Activated CD4-positive, alpha-beta T cell treated with anti-CD3 and anti-CD28 coated beads, Interleukin-2, Interleukin-6, amounts not matched to agents 100 ng/mL and 50 ng/mL, durations not matched to agents 16 hours and 8 hours (primary cell): ENCODE measurements at places on chromosomes 1 and 21.

DNA sequence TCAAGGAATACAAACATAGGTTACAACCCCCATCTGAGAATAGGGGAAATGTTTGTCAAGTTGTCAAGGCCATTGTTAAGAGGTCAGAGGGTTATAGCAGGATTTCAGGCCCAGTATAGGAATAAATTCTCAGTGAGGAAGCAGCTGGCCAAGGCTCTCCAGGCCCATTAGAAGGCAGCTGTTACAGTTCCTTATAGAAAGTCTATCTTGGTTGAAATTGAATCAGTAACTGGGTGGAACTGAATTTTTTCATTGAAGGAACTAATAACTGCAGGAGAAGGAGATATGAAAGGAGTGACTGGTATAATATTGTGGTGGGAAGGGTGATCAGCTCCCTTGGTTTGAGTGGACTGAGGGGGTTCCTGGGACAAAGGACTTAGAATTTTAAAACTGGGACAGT, 134.1 kb downstream of the CYYR1 start:
- DNase-seq: no peak

- no peak for DNase-seq
Observed at GRCh38 chr1:3401585-3402257, 52.7 kb upstream of the ARHGEF16 start.

GRCh38 chr1:168725831-168726230, 3.2 kb downstream of the DPT start:
- DNase-seq: no peak

DNA sequence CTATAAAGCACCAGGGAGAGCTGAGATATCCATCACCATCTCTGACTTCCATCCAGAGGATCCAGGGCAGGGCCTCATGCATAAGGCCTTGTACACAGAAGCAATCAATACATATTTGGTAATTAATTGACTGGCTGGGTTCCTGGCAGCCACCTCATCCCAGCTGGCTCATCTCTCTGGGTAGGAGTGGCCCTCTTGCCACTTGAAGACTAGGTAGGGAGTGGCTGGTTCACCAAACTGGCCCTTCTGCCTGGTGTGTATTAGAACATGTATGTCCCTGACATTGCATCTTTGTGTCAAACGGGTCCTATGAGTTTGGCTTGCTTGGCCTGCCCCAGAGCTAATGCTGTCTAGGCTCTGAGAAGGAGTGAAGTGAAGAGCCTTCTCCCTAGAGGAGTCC, 11.8 kb downstream of the NUAK2 start:
- no peak for DNase-seq

GRCh38 chr1:26697431-26697977, 1.7 kb downstream of the ARID1A start:
- DNase-seq: peak; percentile 39

DNA sequence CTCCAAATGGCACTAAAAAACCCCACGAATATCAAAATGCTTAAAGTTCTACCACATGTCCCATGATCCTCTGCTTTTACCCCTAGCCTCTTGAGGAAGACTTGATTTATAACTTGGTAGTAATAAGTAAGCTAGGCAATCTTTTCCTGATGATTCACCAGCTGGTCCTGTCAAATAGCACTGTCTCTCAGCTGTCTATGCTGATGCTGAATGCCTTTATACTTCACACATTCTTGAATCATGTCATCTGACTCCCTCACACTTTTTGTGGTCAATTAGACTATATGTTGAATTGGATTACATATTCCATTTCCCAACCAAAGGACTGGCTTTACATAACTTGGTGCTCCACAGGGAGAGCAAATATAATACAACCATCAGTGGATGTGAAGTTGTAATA, 16.6 kb downstream of the C21orf91 start:
- no peak for DNase-seq

DNA sequence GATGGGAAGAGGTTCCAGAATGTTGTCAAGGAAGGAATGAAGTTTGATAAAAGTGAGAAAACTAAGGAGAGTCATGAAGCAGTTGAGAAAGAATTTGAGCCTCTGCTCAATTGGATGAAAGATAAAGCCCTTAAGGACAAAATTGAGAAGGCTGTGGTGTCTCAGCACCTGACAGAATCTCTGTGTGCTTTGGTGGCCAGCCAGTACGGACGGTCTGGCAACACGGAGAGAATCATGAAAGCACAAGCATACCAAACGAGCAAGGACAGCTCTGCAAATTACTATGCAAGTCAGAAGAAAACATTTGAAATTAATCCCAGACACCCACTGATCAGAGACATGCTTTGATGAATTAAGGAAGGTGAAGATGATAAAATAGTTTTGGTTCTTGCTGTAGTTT, 142.8 kb downstream of the CDC7 start:
- no peak for DNase-seq

- DNase-seq: no peak
Observed at GRCh38 chr1:234997201-234997895, 131.3 kb downstream of the TOMM20 start.

DNA sequence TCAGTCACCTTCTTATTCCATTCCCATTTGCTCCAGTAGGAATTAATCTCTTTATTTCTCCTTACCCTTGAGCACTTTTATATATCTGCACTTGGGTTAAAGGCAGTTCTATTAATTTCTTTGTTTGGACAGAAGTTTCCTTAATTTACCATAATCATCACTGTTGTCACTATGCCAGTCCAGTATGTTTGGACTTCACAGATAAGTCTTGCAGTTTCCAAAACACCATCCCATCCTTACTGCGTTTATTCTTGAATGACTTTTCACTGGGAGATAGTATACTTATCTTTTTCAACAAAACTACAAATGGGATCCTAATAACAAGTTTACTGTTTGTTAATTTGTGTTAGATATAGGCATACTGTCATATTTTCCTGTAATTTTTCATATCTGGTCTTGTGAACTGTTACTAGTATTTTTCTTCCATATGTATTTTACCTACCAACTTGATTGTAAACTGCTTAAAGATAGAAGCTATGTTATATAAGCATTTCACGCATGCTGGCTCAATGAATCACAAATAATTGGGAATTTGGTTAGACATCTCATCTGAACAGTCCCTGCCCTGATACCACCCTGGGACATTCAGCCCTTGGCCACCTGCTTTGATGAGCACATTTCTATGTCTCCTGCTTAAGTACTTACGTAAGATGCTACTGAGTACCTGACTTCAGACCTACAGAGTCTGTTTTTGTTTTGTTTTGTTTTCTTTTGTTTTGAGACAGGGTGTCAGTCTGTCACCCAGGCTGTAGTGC, 78.2 kb downstream of the OLFML2B start:
- DNase-seq: no peak

DNA sequence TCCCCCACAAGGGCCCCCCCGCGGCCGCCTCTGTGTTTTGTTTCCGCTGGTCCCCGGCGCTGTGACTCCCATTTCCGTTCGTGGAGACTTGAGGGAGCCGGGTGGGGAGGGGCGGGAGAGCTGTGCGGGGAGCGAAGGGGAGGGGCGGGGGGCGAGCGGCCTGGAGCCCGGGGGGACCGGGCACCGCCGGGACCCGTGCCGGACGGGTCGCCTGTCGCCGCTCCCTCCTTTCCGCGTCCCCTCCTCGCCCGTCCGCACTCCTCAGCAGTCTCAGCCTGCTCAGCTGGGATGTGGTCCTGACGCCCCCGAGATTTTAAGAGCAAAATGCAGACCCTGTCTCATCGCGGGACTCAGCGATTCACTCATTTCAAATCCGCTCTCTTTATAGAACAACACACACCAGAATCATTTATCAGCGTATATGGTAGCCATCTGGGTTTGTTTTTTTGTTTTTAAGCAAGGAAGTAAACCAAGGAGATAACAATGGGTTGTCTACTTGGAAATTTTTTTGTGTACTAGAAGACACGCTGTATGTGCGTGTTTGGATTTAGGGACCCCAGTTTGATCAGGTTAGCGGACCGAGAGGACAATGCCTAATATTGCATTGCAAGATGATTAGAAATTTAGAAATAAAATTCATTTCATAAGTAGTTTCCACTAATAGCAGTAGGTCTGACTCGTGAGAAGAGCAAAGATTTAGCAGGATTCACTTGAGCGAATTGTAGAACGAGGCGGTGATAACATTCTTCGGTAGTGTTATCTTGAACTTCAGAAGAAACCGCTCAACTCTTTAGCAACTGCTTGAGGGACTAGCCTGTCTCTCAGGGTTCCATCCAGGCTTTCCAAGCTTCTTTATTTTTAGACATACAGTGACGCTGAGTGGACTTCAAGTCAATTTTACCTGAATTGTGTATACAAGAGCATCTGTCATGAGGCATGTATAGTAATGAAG, 1.1 kb downstream of the GABPA start:
- DNase-seq: peak; percentile 83

- no peak for DNase-seq
Observed at GRCh38 chr1:110069404-110070281, 829 bp downstream of the ALX3 start.

GRCh38 chr21:45623436-45623835, 20.1 kb upstream of the PCBP3 start:
- no peak for DNase-seq

DNA sequence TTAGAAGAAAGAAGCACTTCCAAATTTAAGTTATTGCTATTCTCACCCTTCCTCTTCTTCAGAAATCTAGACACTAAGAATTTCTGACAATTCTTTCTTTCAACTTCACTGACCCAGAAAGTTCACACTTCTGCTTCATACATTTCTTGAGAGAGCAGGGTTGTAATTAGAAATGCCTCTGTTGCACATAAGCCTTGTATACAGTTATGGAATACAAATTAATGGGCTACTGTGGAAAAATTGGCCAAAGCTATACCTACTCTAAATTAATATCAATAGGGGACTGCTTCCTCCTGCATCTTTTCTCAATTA, 1.5 kb downstream of the TNFSF18 start:
- no peak for DNase-seq

DNA sequence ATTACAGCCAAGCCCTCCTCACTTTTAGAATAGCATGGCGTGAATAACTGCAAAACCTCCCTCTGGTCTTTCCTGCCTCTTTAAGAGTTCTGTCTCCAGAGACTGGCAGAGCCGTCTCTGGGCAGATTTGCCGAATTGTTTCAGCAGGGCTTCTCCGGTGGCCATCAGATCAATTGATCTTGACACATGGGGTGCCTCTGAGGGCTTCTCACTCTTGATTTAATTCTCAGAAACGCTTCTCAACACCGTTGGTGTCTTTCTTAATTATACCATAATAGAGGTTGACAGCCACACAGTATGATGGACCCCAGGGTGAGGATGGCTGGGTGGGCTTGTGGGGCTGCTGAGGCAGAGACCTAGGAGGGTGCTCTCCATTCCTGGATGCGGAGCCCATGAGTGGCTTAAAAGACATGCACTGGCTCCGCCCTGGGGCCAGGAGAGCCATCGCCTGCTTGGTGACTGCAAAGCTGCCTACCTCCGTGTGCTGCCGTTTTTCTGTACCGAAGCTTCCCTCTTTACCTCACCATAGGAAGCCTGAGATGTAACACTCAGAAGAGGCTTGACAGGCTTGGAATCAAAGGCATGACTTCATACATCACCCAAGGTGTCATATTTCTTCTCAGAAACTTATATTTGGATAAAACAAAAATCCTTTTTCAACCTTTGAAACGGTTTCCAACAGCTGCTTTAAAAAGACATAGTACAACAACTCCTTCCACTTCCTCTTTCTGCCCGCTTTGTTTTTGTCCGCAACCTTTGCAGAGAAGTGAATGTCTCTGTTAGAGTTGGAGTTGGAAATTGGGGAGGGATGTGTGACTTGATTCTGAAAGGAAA, 82.9 kb downstream of the GALNT2 start:
- DNase-seq: no peak

DNA sequence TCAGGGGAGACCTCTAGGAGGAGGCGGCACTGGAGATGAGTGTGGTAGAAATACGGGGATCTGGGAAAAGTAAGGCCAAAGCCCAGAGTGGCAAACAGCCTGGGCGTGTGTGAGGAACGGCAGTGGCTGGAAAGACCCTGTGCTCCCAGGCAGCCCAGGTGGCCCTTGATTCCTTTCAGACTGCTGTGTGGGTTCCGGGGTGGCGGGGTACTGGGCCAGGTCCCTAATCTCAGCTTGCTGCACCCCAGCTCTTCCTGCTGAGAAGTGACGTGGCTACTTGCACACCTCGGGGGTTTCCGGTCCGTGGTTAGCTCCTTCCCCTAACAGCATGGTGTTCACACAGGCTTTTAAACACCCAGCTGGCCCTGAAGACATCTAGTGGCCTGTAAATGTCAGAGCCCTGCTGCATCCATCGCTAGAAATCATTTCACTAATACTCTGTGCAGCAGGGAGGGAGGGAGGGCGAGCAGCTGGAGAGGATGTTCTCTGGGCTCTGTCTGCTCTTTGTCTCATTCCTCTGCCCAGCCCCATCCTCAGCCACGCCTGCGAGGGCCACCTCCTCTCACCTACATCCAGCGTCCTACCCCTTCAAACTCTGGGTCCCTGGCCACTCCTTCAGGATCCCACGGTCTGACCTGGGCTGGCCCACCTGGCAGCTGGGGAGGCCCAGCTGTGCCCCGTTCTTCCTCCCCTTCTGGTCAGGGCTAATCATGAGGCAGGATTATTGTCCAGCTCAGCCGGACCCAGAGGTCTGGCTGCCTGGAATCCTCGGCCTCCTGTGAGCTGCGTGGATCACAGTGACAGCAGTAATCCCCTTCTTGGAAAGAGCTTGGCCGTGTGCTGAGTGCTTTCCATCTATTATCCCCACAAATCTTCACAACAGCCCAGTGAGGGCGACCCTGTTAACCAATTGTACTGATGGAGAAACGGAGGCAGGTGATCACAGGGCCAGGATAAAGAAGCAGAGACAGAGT, 7.2 kb downstream of the ZDHHC18 start:
- peak; percentile 92 for DNase-seq

- no peak for DNase-seq
Observed at GRCh38 chr1:155809088-155809487, 47.9 kb downstream of the GON4L start.

DNA sequence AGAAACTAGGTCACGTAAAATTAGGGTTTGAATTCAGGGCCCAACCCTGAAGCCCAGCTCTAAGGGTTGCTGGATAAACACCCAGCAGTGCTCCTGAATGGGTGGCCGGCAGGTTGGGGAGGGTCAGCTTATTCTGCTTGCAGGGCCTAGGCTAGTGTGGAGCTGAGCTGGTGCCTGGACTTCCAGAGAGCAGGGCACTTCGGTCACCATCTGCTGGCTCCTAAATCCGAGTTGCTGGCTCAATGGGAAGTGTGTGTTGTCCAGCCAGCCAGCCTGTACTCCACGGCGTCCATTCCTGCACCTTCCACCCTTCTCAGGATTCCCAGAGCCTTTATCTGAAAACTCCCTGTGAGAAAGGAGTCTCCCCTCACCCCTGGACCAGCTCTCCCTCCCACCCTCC, 23.0 kb downstream of the TRIM67 start:
- DNase-seq: no peak

DNA sequence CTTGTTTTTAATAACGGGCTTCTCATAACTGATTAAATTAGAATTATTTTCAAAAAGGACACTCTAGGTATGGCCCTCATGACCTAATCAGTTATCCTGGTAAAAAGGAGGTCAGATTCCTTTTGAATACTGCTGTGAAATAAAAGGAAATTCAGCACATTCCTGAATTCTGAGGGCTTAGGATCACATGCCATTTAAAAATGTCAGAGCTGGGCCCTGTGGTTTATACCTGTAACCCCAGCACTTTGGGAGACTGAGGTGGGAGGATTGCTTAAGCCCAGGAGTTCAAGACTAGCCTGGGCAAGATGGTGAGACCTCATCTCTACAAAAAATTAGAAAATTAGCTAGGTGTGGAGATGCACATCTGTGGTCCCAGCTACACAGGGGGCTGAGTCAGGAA, 18.0 kb upstream of the RABGGTB start:
- no peak for DNase-seq

- DNase-seq: no peak
Observed at GRCh38 chr1:7341145-7341905, 429.8 kb upstream of the VAMP3 start.

- DNase-seq: no peak
Observed at GRCh38 chr21:37164742-37165141, 91.7 kb downstream of the TTC3 start.

- DNase-seq: no peak
Observed at GRCh38 chr1:92797961-92798360, 13.1 kb upstream of the EVI5 start.
